Activated CD8-positive, alpha-beta memory T cell treated with anti-CD3 and anti-CD28 coated beads for 36 hours (primary cell): ENCODE measurements at places on chromosomes 3 and 15. TPM values are rescaled to one million over a fixed set of nuclear protein-coding genes. Genes with fewer than 3 reads are reported as not detected.

Gene CTXN2
- total RNA-seq, result not detected

Gene MYRIP
- not detected for total RNA-seq

Gene ULK4
- total RNA-seq, result 11.8 TPM

Gene CYP1A2
- total RNA-seq, result not detected

Gene HACD3
- total RNA-seq, result 47.3 TPM

Gene PXYLP1
- 7.6 TPM for total RNA-seq

Gene TMEM212
- total RNA-seq, result not detected

Gene ITPKA
- 0.57 TPM for total RNA-seq

Gene CCR8
- total RNA-seq, result 2.5 TPM

Gene SERINC4
- total RNA-seq, result 0.11 TPM

Gene XXYLT1
- total RNA-seq, result 9.3 TPM

Gene A4GNT
- total RNA-seq, result not detected

Gene CD200
- total RNA-seq, result 29.0 TPM
